ENCODE measurements at places on chromosomes 5 and 9.

- no peak for DNase-seq
These were observed 100.5 kb downstream of the PSAT1 start for GRCh38 chr9:78397454-78397853.

GRCh38 chr9:34406219-34406618 is 29.5 kb upstream of the MYORG start:
- DNase-seq = no peak

DNA sequence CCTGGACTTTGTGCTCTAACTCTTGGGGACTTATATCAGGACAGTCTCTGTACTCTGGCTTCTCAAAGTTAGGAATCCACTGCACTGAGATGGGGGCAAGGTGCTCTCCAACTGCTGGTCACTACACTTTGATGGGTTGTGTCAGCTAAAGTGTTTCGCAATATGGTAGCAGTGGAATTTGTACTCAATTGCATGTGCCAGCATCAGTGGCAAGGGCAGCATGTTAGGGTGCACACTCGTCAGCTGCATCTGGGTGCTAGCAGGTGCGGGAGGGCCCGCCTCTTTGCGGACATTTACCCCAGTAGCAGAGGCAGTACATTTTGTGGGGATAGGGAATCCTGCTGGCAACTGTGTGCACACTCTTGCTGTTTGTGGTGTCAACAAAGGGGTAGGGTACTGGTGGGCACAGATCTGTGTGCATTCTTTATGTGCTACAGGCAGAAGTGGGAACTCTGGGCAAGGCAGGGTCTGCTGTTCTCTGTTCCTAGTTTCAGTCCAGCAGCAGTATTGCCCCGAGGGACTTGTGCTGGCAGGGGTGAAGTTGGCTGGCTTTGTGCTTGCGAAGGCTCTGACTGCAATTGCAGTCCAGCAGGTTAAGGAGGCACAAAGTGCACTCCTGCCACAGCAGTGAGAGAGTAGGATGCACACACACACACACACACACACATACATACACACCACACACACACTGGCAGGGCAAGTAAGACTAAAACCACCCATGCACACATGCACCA is 924.8 kb upstream of the CDH9 start:
- no peak for DNase-seq

- DNase-seq = no peak
These were observed 76.7 kb downstream of the GRAMD2B start for GRCh38 chr5:126499853-126500342.

DNA sequence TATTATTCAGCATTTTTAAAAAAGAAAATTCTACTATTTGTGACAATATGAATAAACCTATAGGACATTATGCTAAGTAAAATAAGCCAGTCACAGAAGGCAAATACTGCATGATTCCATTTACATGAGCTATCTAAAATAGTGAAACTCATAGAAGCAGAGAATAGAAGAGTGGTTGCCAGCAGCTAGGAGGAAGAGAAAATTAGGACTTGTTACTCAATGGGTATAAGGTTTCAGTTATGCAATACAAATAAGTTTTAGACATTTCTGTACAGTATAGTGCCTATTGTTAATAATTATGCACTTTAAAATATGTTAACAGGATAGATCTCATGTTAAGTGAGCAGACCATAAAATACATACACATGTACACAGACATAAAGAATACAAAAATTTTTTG is 73.8 kb upstream of the SPINK5 start:
- no peak for DNase-seq

DNA sequence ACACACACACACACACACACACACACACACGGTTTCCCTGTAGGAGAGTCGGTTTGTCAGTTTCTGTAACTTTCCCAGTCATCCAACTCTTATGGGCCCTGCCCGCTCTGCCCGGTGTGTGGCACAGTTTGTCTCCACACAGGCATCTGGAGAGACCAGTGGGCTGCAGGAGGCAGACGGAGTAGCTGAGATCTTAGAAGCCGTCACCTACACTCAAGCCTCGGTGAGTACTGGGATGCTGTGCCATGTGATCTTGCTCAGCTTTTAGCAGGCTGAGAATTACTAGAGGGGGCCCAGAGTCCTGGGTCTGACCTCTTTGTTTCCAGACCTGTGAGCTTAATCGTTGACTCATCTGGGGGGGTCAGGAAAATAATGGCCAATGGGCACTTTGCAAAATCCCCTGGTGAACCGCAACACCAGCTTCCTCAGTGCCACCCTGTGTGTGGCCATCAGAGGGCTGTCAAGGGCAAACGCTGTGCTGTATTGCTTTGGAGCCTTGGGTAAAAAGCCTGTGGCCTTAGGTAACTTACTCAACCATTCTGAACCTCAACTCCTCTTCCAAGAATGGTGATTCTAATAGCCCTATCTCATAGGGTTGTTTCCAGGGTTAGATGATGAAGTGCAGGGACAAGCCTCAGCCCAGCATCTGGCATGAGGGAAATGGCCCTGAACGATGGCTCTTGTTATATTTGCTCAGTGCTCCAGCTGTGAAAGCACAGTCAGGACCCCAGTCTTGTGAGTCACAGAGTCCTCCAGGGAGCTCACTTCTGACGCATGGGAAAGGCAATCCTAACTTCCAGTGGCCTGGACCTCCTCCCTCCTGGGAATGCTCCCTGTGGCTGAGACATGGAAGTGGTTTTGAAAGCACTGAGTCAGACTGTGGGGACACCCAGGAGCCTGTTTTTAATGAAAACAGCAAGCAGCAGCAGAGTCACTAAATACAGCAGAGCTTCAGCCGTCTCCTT is 45.6 kb downstream of the COL15A1 start:
- peak; percentile 73 for DNase-seq

DNA sequence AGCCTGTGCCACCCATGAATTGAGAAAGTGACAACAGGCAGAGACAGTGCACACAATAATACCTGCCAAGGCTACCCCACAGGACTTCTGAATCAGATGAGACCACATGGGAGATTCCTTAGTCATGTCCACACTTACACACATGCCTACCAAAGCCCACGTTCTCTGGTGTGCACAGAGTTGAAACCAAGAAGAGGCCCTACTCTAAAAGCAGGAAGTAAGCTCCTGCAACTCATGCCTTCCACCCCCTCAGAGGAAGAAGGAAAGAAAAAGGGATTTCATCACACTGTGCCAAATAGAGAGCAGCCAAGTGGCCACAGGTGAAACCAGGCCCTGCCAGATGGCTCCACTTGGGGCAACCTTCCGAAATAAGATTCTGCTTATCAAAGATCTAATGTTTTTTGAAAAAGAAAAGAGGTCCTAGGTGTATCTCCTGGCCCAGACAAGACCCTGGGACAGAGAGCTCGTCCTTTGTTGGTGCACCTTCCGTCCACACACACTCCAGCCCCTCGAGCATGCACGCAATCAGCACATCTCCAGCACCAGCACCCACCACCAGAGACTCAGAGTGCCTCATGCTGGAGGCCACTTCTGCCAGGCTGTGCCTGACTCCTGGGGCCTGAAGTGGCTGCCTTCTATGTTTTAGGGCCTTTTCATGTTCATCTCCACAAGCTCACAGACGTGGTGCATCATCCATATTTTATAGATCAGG is 114.6 kb upstream of the SPOCK1 start:
- no peak for DNase-seq

GRCh38 chr9:99002706-99003105 is 59.0 kb downstream of the COL15A1 start:
- no peak for DNase-seq
